ENCODE measurements at places on chromosomes 11 and 22. TPM values are rescaled to one million over a fixed set of nuclear protein-coding genes. Genes with fewer than 3 reads are reported as not detected.

DNA sequence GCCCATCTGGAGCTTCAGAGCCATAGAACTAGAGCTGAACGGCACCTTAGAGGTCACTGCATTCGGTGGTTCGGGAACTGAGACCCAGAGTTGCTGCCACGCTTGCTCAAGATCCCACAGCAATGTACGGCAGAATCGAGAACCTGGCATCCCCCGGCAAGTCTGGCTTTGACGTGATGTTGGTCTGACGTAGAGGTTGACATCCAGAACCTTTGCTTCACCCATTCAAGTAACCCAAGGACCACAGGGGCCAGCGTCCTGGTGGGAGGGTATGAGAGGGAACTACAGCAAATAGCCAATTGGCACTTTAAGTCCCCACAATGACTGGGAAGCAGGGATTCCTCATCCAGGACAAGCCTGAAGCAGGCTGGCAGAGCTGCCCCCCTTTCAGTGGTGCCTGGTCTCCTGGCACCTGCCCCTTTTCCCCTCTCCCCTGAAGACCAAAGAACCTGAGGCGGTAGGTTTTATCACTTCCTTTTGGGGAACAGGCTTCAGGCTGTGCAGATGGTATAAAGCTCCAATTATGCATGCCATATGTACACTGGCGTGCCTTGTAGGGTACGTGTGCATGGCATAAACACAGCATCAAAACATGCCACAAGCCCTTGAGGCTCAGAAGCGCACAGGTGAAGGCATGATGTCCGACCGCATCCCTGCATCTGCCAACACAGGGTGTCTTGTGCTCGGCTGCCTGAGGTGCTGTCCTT is 15.3 kb upstream of the TEF start:
- H3K4me1 ChIP-seq = peaks cover 10% of the 10 kb centered on the region
- no peak for DNase-seq
- no peak overlapping the region for H3K27ac ChIP-seq
- no peaks in the 10 kb centered on the region for H3K36me3 ChIP-seq
- H3K27me3 ChIP-seq = no peaks in the 10 kb centered on the region

DNA sequence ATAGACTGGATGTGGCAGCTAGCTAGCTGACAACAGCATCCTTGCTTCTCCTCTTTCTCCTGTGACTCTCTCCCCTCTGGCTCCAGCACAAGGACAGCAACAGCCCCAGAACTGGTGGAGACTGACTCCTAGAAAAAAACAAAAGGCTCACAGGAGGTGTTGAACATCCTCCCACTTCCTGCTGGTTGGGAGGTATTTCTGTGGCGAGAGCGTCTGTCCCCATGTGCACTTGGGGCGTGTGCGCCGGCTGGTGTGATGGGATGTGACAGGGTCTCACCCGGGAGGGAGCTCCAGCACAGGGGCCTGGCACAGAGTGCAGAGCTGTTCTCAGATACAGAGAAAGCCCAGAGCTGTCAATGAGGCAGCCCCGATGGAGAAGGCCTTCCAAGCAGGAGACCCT is 107.2 kb upstream of the E2F8 start:
- DNase-seq = no peak
- H3K4me3 ChIP-seq = no peak overlapping the region
- H3K4me1 ChIP-seq = no peaks in the 10 kb centered on the region

Gene HBE1
- not detected for total RNA-seq

DNA sequence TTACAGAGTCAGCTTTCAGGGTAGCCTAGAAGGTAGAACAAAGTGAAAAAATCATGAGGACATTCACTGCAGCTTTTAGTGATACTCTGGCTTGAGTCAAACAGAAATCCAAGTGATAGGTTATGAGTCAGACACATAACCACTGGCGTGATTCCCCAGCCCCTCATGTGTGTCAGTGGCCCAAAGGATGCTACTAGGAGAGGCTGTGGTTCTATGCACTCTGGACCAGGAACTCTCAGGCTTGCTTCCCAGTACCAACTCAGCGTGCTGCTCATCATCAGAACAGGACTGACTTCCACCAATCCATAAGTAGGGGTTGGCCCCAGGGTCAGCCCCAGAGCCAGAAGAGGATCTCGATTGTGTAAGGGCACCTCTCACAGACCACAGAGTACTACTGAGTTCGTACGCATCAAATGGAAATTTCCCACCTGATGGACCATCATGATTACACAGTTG is 116.8 kb downstream of the MED15 start:
- no peak overlapping the region for H3K27ac ChIP-seq
- peaks cover 32% of the 10 kb centered on the region for H3K27me3 ChIP-seq
- H3K4me1 ChIP-seq = no peaks in the 10 kb centered on the region
- H3K36me3 ChIP-seq = no peaks in the 10 kb centered on the region
- no peak overlapping the region for H3K4me3 ChIP-seq

DNA sequence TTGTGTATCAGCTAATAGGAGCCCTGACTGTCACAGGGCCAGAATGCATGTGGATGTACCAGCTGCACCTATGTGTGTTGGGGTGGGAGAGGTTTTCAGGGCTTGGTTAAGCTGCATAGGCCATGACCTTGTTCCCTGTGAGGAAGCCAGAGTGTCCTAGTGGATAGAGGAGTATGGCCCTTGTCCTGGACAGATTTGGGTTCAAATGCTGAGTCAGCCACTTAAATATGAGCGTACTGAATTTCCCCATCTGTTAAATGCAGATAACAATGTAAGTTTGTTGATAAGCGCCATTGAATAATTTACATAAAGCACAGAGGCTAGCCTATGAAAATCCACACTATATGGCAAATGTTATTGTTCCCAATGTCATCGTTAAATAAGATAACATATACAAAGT is 74.4 kb downstream of the PANX1 start:
- H3K27me3 ChIP-seq = no peaks in the 10 kb centered on the region
- no peak for DNase-seq
- H3K4me1 ChIP-seq = peaks cover 27% of the 10 kb centered on the region
- H3K27ac ChIP-seq = no peak overlapping the region
